ENCODE measurements at places on chromosomes 16 and 17.

DNA sequence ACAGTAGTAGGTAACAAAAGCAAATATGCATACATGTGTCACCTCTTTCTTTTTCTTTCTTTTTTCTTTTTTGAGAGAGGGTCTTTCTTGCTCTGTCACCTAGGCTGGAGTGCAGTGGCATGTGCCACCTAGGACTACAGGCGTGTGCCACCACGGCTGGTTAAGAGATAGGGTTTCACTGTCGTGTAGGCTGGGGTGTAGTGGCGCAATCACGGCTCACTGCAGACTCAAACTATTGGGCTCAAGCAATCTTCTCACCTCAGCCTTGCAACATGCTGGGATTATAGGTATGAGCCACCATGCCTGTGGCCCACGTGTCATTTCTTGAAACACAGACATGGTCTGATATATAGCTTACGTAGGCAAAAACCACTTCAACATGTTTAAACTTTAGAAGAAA is 397.7 kb upstream of the PMFBP1 start:
- no peak for DNase-seq

GRCh38 chr16:17470182-17470907 is 415 bp downstream of the XYLT1 start:
- no peak for DNase-seq

- DNase-seq, result no peak
Observed at GRCh38 chr16:27759301-27759871, 209.4 kb downstream of the KATNIP start.

DNA sequence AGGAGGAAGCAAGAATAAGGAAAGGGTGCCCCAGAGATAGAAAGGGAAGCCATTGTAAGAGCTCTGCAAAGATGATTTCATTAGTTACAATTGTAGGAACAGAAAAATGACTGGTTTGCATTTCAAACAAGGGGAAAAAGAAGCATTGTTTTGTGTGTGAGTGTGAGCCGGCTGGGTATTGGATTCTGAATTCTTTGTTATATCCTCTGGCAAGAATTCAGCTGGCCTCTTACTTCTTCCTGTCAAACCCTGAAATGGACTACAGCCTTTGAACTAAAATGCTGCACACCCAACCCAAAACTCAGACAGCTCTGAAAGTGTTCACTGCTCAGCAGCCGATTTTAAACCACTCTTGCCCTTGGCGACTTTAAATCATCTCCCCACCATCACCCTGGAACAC is 461.3 kb downstream of the PMP22 start:
- DNase-seq, result no peak

GRCh38 chr17:3551189-3551588 is 6.4 kb downstream of the TRPV3 start:
- DNase-seq, result no peak

DNA sequence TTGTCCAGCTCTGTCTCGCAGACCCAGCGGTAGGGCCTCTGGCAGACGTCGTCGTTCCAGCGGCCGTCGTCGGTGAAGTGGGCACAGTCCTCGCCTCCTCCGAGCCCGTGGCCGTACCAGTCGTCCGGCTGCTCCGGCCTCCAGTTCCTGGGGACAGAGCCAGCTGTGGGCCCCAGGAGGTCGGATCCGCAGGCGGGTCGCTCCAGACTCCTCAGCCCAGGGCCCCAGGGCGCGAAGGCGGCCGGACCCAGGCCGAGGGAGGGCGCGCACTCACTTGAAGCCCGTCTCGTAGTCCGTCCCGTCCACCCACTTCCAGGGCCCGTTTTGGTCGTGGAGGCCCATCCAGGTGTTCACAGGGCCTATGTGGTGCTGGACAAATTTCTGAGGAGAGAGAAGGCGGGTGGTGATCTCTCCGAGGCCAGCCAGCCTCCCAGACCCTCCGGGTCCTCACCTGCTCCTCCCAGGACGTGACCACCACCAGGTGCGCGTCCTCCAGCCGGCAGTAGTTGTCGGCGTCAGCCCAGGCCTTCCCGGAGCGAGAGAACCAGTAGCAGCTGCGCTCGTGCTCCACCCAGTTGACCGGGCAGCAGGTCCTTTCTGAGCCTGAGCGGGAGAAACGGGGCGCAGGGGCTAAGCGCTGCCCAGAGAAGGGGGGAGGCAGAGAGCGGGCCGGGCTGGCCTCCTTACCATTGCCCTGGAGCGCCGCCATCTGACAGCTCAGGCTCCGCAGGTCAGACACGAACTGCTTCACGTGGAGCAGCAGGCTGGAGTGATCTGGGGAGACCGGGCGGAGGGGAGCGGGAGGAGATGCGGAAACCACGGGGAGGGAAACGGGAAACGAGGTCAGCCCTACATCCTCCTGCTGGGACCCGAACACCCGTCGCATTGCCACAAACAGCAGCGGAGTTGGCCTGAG is 5.2 kb downstream of the ASGR1 start:
- no peak for DNase-seq

GRCh38 chr16:56932721-56933619 is 1.0 kb downstream of the HERPUD1 start:
- peak; percentile 33 for DNase-seq

DNA sequence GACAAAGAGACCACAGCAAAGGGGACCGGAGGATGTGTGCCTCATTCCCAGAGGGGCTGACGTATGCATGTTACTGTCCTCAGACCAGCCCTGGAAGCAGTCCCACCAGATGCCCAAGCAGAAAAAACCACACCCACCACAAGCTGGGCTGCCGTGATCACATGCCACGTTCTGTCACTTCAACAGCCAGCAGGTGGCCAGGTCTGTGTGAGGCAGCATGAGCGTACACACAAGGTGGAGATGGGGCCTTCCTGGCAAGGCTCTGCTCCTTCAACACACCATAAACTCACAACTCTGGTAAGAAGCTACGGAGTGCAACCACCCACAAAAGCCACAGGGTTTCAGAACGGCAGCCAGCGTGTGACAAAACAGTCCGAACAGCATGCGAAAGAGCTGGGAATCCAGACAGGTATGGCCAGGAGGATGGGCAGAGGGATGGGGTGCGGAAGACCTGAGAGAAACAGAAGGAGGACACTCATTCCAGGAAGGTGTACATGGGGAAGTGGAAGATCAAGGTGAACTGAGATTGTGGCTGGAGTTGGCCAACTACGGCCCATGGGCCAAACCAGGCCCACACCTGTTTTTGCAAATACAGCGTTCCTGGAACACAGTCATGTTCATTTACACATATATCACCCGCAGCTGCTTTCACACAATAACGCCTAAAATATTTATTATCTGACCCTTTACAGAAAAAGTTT is 27.9 kb downstream of the MBTPS1 start:
- DNase-seq, result no peak

- peak; percentile 90 for DNase-seq
Observed at GRCh38 chr16:695355-696089, 5.3 kb upstream of the WDR24 start.

GRCh38 chr17:8479431-8479947 is 43.8 kb downstream of the NDEL1 start:
- no peak for DNase-seq

DNA sequence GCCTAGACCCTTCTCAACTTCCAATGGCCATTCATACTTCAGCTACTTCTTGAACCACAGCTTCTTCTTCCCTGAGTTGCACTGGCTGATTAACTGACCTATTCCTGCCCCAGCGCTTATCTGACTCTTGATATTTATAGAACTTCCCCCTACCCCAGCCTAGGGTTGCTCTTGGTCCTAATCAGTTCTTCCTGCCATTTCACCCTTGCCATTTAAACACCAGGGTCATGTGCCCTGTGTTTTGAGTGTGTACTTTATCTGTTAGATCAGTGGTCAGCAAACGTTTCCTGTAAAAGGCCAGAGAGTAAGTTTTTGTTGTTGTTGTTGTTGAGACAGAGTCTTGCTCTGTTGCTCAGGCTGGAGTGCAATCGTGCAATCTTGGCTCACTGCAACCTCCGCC is 82.4 kb upstream of the COX10 start:
- no peak for DNase-seq

DNA sequence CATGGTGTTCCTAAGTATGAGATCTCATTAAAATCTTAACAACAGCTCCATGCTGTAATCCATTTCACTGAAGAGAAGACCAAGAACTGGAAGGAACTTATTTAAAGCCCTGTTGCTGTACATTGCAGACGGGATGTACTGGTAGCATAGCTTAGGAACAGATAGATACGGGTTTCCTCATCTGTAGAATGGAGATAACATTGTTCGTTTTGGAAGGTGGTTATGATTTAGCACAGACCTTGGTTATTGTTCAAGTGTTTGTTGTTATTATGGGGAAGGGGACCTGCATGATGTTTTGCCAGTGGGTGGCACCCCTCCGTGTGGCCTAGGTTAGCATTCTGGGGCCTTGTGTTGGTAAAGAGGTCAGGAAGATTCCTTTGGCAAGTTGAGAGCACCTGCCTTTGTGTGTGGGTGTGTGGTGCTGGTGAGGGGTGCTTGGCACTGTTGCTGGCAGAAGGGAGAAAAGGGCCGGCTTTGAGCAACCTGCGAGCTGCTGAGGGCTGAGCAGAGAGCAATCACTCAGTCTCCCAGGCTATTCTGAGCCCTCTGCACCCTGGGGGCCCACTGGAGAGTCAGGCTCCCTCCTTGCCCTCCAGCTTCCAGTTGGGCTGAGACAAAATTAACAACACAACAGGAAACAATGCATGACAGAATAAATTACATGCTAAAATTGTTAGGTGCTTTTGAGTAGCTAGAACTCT is 2.3 kb downstream of the TAOK2 start:
- DNase-seq, result no peak

- DNase-seq, result no peak
Observed at GRCh38 chr17:72394531-72394930, 273.7 kb downstream of the SOX9 start.

GRCh38 chr17:4100883-4101756 is 41.7 kb downstream of the ZZEF1 start:
- DNase-seq, result no peak

DNA sequence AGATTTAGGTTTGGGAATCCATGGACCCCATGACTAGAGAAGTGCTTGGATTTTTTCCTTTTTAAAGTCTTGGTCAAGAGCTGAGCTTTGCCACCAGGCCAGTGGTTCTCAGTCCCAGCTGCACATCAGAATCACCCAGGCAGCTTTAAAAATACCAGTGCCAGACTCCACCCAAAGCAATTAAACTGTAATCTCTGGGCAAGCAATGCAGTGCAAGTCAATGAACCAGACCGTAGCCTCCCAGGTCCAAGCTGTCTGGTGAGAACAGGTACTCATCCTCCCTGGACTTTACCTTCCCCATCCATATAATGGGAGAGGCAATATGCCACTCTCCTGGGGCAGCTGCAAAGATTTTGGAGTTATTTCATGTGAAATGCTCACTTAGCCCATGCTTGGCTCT is 223.1 kb upstream of the CDH5 start:
- no peak for DNase-seq

DNA sequence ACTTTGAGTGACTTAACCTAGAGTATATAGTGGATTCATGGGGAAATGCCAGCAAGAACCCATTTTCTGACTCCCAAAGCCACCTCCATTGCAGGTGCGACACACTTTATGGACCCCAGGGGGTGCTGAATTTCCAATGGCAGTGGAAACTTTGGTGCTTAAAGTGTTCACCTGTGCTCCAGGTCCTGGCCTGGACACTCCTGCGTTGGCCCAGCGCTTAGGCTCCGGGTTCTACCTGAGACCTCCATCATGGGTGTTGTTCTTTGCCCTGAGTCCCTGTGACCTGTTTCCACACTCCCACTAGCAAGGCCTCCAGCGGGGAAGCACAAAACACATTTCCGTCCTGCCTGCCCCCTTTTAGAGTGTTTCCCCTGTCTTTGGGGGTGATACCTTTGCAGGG is 3.0 kb downstream of the CCNF start:
- no peak for DNase-seq

GRCh38 chr16:55944377-55944802 is 69.2 kb upstream of the CES5A start:
- peak; percentile 29 for DNase-seq

DNA sequence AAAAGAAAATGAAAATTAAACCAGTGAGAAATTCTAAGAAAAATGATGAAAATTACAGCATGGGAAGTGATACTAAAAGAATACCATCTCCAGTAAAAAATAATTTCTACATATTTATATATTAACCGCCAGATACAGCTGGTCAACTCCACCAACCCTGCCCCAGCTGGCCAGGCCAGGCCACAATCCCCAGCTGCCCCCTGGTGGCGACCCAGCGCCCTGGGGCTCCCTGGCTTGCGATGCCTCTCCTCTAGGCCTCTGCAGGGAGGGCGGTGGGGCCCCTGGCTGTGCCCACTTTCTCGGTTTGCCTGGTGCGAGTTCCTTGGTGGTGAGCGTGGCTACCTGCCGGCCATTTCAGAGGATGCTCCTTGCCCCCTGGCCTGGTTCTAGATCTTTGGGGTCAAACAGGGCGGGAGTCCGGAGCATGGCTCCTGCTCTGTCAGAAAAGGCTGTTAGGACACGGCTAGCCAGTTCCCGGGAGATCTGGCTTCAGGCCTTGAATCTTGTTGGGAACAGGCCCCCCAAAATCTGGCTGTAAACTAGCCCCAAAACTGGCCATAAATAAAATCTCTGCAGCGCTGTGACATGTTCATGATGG is 14.5 kb downstream of the GLIS2 start:
- DNase-seq, result no peak

DNA sequence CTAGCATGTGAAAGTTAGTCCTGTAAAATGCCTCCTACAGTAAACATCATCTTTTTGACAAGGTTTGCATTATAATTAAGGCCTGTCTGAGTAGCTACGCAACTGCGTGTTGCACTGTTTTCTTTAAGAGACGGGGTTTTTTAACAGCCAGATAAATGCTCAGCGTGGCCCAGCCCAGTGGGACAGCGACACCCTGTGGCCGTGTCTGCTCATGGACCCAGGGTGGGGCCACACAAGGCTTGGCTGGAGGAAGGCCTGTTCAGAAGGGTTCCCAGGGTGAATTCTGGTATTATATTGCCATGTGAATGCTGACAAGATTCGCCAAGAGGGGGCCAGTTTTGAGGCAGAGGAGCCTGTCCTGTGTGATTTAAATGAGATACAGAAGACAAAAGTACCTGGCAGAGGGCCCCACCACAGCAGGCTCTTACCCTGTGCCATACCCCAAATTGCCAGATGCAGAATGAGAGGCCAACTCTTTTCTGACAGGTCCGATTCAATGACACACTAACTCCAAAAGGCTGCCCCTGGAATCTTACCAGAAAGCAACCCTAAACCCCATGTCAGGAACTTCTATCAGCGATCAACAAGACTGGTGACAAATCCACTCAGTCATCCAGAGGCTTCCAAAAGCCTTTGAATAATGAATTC is 65.9 kb upstream of the IRX6 start:
- no peak for DNase-seq

DNA sequence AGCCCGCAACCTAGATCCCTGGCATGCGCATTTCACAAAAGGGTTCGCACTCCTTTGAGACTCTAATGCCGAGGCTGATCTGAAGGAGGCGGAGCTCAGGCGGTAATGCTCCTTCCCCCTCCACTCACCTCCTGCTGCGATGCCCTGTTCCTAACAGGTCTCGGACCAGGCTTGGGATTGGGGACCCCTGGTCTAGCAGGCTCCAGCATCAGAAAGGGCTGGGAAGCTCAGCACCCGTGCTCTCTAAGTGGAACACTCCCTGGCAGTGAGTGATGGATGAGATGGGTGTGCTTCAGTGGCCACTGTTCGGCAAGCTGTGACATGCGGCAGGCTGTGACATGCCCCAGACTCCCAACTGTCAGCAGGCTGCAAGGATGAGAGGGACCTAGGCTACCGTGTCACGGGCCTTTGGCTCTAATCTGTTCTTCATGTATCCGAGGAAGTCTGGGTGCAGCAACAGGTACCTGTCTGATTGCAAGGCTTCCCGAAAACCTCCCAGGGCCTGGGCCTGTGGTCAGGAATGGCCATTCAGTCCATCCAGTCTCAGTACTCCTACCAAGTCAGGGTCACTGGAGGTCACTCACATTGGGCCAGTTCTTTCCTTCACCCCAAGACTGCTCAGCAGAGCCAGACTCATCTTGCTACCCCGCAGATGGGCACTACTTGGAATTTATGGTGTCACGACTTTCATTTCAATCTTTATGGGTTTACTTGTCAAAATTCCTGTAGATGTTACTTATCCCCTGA is 1.3 kb upstream of the ST6GALNAC2 start:
- no peak for DNase-seq

Measured in NCI-H2029 (cell line).